ENCODE measurements at places on chromosomes 4 and X.
A peak's percentile ranks its signal among the peaks of the same experiment; 100 is the strongest.

GRCh38 chrX:39212456-39212855, 411.2 kb downstream of the MID1IP1 start:
- DNase-seq: no peak

DNA sequence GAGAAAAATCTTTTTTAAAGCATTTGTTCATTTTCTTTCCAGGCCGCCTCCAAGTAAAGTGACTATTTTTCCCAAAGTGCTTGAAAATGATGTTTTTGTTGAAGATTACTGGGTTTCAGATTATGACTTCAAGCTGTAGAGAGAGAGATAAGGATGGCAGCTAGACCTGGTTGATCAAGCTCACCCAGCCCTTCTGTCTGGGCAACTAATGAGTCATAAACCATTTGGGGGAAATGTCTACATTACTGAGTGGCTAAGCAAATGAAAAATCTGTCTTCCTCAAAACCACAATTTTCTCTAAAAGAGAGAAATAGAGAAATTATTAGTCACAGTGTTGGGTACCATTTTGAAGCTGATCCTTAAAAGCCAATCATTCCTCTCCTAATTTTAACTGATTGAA, 355.4 kb upstream of the CPEB2 start:
- DNase-seq: no peak

- DNase-seq: no peak
Measured at GRCh38 chr4:152534541-152535359, 1.1 kb downstream of the FBXW7 start.

- no peak for DNase-seq
Measured at GRCh38 chr4:173919196-173919595, 364.3 kb downstream of the FBXO8 start.

DNA sequence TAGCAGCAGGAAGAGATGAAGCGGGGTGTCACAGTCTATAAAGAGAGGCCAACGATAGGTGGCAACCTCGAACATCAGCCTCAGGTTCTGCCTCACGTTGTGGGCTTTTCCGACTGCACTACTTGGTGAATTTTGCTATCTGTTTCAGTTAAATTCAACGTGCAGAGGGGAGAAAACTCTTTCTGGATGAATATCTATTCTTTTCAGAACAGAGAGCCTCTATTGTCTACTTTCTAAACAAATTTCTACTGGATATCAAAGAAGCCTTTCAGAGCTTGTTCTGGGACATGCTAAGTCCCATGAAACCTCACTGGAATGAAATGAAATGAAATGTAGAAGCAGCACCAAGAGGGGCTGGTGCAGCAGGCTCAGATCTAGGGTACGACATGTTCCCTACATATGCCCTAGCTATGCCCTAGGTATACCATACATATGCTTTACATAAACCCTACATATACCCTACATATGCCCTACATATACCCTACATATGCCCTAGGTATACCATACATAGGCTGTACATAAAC, 116.5 kb upstream of the TRIM2 start:
- no peak for DNase-seq

DNA sequence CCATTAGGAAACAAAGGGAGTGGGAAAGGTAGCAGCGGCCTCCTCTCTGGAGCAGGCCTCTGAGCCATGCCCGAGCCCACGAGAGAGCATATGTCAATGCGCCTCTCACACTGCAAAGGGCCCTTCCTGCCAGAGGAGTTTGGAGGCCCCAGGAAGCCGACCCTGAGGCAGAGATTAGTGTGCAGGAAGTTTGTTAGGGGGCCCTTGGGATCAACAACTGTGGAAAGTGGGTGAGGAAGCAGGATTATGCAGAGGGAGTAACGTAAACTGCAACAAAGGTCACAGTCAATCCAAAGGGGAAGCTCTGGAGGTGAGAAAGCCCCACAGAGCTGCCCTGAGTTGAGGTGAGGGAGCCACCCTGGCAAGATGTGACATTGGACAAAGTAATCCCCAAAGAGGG, 17.4 kb downstream of the RTL5 start:
- no peak for DNase-seq

DNA sequence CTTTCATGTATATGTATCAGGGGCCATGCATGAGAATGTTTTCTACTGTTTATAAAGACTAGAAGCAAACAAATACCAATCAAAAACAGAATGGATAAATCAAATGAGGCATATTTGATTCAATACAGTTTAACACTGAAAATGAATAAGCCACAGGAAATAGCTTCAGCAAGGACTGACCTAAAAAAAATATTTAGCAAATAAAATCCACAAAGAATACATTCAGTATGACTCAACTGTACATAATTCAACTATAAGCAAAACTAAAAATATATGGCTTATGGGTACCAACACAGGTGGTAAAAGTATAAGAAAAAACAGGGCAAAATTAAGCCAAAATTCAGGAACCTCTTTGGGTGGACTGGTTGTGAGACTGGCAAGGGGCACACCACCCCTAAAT, 112.9 kb downstream of the KCNIP4 start:
- no peak for DNase-seq

- no peak for DNase-seq
Measured at GRCh38 chr4:20444599-20445337, 193.1 kb downstream of the SLIT2 start.

- no peak for DNase-seq
Measured at GRCh38 chr4:81898862-81899504, 427.3 kb upstream of the RASGEF1B start.

GRCh38 chrX:46485897-46486296, 59.3 kb downstream of the ZNF674 start:
- no peak for DNase-seq

DNA sequence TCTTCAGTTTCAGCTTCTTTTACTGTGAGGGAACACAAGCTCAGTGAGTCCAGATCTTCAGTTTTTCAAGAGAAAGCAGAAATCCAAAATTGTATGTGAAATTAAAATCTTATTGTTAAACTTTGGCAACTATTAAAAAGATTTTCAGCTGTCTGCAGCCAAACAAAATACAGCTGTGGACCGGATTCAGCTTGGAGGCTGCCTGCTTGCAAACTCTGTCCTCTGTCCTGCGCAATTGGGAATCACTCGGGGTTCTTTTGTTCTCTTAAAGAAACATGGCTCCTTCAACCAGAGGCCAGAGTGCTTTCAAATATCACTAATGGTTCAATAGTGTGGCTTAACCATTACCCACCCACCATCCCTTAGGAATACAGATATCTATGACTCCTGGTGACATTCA, 201.2 kb downstream of the CHIC2 start:
- no peak for DNase-seq

GRCh38 chr4:143773998-143774895, 73.8 kb upstream of the FREM3 start:
- DNase-seq: peak; percentile 58

GRCh38 chr4:138448169-138448568, 206.0 kb upstream of the SLC7A11 start:
- no peak for DNase-seq

DNA sequence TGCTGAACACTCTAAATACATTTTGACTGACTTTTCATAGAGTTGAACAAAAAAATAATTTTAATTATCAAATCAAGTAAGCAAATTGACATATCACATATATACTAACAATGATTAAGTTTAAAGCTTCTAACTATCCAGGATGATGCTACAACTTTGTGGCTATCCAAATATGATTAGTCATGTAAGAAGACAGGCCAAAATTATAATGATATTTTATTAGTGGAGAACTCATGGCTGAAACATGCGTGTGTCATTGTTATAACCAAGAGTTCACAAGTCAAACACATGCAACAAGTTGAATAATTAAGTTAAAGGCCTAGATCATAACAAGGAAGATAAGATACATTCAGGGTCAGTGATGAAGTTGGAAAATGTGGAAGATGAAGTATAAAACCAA, 346.8 kb downstream of the FSTL5 start:
- DNase-seq: no peak
